ENCODE measurements at places on chromosomes 11 and 22.

DNA sequence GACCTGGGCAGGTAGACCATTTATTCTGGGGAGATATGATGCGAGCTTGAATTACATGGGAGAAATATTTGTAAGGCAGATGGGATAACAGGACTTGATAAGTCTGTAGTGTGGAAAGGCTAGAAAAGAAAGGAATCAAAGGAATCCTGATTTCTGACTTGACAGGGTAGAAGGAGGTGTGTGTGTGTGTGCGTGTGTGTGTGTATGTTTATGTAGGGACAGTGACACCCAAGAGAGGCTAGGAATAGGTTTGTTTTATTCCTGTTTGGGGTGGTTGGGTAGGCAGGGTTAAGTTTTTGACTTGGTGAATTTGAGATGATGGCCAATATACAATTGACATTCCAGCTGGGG is 390 bp upstream of the HTATIP2 start:
- no peak for DNase-seq

DNA sequence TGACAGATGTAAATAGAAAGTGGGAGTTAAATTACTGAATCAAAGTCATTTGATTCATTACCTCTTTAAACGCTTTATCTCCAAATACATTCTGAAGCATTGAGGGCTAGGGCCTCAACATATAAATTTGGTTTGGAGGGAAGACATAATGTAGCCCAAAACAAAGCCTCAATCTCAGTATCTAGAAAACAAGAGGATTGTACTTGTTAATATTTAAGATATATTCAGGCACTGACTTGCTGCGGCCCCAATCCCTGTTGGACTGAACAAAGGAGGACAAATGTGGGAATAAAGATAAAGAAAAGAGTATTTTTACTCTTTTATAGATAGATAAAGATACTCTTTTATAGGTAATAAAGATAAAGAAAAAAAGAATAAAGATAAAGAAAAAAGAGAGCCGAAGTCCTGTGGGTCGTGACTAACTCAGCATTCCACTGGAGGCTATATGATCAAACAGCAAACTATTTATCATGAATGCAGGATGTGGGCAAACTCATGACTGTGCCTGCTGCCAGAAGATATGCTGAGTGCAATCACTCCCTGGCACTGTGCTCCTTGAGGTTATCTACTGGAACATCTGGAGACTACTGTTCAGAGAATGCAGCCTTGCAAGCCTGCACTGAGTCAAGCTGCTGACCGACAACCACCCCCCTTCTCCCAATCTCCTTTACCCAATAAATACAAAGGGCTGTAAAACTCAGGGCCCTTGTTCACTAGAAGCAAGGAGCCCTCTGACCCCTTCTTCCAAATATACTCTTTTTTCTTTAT is 6.9 kb downstream of the OR10V1 start:
- peak; percentile 90 for DNase-seq

GRCh38 chr22:37044634-37045625 is 6.6 kb upstream of the KCTD17 start:
- no peak for DNase-seq

GRCh38 chr11:68661697-68662603 is 22.4 kb upstream of the GAL start:
- no peak for DNase-seq

GRCh38 chr22:43092085-43092484 is 2.9 kb upstream of the TTLL1 start:
- no peak for DNase-seq

DNA sequence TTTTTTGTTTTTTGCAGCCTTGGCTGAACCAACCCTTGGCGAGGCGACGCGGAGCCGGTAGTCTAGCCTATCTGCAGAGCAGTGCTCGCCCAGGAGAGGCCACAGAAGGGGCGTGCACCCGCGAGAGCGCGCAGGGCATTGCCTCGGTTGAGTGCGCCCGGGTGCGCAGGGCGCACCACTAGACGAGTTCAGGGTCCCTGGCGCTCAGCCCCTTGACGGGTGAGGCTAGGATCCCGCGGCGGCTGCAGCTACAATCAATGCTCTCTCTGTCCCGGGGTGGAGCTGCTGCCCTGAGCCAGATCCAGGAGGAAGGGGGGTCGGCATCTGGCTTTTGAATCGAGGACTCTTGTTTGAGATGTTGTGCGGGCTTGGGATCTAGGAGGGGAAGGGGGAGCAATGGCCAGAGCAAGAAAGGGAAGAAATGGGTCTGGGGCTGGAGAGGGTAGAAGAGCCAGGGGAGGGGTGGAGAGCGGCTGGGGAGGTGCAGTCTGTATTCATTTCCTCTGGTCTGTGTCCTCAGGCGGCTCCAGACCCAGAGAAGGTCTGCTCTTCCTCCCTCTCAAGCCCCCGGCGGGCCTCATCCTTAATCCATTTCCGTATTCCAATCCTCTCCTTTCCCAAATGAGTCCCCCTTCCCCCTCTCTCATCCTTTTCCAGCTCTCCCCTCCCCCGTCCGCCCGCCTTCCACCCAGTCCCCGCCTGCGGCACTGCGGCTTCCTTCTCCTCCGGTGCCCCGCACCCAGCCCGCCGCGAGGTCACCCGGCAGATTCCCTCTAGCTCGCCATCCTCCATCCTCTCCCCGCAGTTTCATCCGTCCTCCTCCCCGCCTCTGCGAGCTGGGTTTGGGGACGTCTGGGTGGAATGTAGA is 797 bp downstream of the THY1 start:
- DNase-seq, result peak; percentile 74

GRCh38 chr22:49300951-49301397 is 526.7 kb downstream of the BRD1 start:
- DNase-seq, result no peak

DNA sequence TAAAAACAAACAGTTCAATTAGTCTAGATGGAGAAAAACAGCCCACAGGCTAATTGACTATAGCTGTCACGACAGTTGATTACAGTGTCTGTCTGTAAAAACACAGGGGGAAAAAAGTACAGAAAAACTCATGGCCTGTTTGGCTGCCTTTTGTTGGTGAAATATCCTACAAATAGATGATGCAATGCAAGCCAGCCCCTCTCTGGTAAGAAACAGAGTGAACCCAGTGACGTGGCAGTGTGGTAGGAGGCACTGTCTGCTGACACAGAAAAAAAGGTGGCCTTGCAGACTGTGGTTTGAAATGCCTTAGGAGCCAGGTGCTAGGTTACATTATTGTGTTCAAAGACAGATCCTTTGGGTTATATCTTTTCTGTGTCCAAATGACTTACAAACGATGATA is 431.4 kb upstream of the CCDC90B start:
- peak; percentile 16 for DNase-seq

GRCh38 chr11:69574608-69575255 is 66.2 kb upstream of the CCND1 start:
- DNase-seq, result no peak

DNA sequence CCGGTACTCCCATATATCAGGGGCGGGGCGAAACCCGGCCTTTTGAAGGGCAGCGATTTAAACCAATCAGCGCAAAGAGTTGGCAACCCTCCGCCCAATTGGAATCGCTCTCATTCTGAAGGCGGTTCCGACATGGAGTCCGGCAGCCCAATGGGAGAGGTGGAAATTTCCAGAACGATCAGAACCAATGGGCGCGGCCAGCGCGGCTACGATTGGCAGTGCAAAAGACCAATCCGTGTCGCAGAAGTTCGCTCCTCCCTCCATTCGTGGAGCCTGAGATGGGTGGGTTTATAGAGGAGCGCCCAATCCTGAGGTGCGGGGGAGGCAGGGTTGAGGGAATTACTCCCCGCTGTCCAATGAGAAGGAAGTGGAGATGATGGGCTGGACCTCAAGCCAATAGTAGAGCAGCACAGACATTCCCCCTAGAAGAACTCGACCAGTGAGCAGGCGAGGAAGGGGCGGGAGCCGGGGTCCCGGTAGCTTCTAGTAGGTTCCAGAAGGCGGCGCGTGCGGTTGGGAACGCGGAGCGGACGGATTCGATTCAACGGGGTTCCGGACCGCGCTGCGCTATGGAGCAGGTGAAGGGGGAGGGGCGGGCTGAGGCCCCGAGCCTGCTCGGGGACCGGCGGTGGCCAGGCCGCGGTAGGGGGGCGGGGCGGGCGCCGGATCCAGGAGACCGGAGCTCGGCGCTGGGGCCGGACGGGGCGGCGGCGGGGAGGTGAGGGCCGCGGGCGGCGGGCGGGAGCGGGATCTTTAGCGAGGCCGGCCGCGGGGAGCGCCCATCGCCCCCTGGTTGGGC is at the start of gene STIP1:
STIP1 (plus strand) TSS at position 479 of the 799 bp plus-strand sequence; CDS start at position 570, 91 bp downstream.
- peak; percentile 100 for DNase-seq

- no peak for DNase-seq
These were observed 46.0 kb upstream of the PPARA start for GRCh38 chr22:46104170-46104880.

DNA sequence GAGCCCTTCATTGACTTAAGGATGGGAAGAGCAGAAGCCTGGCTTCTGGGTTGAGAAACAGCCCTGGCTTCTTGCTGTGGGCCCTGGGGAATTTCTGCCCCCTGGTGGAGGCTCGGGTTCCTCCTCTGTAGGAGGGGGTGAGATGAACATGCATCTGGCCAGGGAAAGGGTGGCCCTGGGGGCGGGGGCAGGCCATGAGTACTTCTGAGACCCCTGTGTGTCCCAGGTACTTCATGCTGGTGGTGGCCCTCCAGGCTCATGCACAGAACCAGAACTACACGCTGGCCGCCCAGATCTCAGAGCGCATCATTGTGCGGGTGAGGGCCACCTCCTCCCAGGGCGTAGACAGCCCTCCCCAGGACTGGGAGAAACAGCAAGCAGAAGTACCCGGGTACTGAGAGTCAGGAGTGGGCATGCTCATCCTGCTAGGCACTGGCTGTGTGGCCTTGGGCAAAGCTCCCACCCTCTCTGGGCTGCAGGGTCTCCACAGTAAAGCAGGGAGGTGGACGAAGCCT is 15.8 kb downstream of the TMEM258 start:
- DNase-seq, result peak; percentile 60

- DNase-seq, result no peak
These were observed 32.6 kb downstream of the FBLN1 start for GRCh38 chr22:45535290-45535689.

DNA sequence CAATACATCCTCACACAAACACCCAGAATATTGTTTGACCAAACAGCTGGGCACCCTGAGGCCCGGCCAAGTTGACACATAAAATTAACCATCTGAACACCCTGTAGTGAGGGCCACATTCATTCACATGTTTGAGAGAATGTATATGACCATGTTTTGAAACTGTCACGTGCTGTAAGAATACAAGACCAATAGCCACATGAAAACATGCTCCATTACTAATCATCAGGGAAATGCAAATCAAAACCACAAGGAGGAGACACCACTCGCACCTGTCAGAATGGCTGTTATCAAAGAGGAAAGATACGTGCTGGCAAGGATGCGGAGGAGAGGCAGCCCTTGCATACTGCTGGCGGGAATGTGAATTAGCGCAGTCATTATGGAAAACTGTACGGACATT is 38.3 kb upstream of the IGSF9B start:
- DNase-seq, result no peak

DNA sequence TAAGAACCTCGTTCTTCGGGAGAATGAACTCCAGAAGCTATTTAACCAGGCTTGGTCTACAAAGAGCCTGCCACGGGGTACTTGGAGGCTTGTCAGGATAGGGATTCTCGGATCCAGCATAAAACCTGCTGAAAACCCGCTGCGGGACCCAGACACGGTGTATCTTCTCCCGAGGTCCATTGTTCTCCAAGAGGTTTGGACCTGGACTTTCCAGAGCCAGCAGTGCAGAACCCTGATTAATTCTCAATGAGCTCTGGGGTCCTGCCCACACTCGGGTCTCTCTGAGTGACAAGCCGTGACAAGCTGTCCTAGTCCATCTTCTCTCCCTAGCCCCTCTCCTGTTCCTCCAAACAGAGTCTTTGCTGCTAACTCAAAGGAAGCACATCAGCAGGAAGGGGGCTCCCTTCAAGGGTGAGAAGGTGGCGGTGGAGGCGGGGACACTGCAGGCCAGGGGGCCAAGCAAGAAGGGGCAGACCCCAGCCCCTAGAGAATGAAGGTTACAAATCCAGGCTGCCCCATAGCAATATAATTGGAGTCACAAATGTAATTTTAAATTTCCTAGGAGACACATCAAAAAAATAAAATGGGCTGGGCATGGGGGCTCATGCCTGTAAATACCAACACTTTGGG is 12.2 kb downstream of the SHANK2 start:
- no peak for DNase-seq

- DNase-seq, result no peak
These were observed 13.1 kb downstream of the ENDOD1 start for GRCh38 chr11:95102733-95103132.

DNA sequence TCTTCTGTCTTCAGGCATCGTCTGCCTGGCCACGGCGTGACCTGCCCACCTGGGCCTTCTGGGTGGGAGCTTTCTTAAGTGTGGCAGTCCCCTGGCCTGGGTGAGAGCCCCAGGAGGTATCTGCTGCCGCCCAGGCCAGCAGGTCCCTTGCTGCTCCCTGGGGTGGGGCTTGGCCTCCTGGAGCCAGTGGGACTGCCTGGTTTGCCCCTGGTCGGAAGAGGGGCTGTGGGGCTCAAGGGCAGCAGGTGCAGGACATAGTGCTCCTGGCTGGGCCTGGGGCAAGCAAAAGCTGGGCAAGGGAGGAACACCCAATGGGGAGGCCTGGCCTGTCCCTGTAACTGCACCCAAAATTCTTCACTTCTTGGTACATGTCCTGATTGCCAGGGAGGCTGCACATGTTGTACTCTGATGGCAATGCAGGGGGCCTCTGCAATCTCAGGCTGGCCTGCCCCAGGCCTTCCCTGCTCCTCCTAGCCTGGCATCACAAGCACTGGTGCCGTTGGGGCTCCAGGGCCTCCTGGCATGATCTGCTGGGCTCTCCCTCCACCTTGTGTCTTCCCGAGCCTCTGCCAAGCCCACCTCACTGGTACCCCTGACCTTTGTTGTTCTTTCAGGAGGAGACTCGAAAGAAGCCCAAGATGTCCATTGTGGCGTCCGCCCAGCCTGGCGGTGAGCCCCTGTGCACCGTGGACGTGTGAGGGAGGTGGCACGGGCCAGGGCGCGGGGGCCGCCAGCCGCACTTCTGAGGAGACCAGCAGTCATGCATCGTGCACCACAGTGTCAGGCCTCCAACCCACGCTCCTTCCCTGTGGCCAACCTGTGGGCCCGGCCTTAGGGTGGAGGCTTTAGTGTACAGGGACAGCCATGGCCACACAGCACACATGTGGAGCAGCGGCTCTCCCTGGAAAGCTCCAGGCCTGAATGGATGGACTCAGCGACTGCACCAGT is 6.2 kb upstream of the RANBP1 start:
- DNase-seq, result no peak

- DNase-seq, result no peak
These were observed 77.8 kb downstream of the BUD13 start for GRCh38 chr11:116694815-116695590.

DNA sequence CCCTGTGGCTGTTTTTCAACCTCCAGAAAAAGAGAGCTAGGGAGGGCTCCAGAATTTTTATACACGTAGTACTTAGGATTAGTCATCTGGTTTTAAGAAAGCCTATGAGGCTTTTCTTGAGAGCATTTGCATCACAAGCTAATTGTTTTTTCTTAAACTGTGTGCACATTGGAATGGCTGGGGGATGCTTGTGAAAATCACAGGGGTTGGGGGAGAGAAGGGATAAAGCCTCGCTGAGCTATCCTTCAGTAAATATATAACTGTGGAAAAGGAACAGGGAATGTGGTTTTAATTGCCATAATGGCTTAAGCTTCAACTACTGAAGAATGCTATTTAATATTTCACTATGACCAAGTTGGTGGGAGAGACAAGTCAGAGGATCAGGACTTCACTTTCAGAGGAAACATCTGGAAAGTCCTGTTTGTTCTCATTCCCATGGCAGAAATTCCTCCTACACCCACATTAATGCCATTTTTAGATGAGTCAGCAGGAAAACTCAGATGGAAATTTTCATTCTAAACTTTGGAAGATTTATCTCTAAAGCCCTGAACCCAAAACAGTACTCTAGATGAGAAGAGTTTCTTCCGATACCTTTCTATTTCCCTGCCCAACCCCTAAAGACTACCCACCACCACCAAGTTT is 591.3 kb downstream of the LRRC4C start:
- peak; percentile 47 for DNase-seq
